Fibroblast of lung (primary cell): ENCODE measurements at places on chromosomes 1 and 21. TPM values are rescaled to one million over a fixed set of nuclear protein-coding genes. Genes with fewer than 3 reads are reported as not detected.

GRCh38 chr1:153346077-153346723 is 2.4 kb downstream of the PGLYRP4 start:
- no peaks in the 10 kb centered on the region for H3K4me1 ChIP-seq
- no peak overlapping the region for H3K4me3 ChIP-seq
- no peaks in the 10 kb centered on the region for H3K36me3 ChIP-seq
- no peak for DNase-seq
- peaks cover 12% of the 10 kb centered on the region for H3K27me3 ChIP-seq

- no peak overlapping the region for H3K4me3 ChIP-seq
- peaks cover 1% of the 10 kb centered on the region for H3K36me3 ChIP-seq
- DNase-seq: no peak
- no peaks in the 10 kb centered on the region for H3K27me3 ChIP-seq
Observed at GRCh38 chr21:41234569-41234968, 66.6 kb downstream of the BACE2 start.

DNA sequence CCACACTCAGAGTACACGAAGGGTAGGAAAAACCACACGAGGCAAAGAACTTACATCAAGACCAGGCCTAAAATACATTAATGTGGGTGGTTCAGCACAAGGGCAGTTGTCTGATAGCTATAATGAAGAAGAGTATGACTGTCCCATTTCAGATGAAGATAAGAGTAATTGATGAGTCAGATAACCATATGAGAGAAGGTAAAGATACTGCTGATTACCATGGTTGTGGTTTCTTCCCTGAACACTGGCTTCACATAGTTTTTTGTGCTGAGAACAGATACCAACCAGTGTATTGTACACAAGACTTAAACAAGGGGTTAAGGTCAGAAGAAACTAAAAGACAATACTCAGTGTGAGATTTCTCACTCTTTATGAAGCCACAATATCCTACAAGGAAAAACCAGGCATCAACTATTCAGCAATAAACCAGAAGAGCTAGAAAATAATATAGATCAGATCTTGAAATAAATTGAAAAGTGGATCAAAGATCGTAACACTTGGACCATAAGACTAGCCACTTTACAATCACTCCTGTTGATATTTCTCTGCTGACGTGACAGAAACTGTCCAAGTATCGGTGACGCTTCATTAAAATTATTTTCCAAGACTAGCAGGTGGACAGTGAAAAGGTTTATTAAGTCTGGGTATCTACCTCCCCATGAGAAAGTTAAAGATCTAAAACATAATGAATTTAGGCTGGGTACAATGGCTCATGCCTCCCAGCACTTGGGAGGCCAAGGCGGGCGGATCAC is 28.6 kb downstream of the PUM1 start:
- H3K27ac ChIP-seq: no peak overlapping the region
- DNase-seq: peak; percentile 40
- no peak overlapping the region for H3K4me3 ChIP-seq
- peaks cover 12% of the 10 kb centered on the region for H3K4me1 ChIP-seq
- no peaks in the 10 kb centered on the region for H3K27me3 ChIP-seq

GRCh38 chr1:25456502-25456901 is 25.8 kb downstream of the MACO1 start:
- no peaks in the 10 kb centered on the region for H3K4me1 ChIP-seq
- no peak overlapping the region for H3K27ac ChIP-seq
- no peak overlapping the region for H3K4me3 ChIP-seq
- no peak for DNase-seq

- no peak overlapping the region for H3K27ac ChIP-seq
- no peak overlapping the region for H3K4me3 ChIP-seq
- no peaks in the 10 kb centered on the region for H3K36me3 ChIP-seq
- DNase-seq: no peak
Observed at GRCh38 chr1:107920999-107921398, 44.0 kb downstream of the VAV3 start.

SLC26A9 gene
- not detected in 2 replicates for total RNA-seq
